ENCODE measurements at places on chromosomes 11 and 22.

DNA sequence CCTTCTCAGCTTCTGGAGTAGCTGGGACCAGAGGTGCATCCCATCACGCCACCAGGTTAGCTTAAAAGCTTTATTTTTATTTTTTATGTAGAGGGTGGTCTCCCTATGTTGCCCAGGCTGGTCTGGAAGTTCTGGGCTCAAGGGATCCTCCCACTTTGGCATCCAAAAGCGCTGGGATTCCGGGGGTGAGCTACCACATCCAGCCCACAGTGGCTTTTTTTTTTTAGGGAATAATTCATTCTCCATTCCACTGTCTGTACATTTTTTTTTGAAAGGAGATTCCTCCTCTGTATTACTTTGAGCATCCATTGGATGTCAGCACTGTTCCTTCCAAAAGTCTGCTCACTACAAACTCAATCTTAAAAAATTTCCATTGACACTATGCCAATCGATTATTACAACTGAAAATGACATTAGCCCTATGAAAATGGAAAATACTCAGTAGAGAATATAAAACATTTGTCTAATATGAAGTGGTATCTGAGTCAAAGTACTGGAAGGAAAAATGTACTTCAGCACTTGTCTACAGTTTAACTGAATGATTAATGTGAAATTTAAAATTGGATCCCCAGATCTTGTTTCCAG, 1.3 kb upstream of the LPXN start:
- DNase-seq = no peak

DNA sequence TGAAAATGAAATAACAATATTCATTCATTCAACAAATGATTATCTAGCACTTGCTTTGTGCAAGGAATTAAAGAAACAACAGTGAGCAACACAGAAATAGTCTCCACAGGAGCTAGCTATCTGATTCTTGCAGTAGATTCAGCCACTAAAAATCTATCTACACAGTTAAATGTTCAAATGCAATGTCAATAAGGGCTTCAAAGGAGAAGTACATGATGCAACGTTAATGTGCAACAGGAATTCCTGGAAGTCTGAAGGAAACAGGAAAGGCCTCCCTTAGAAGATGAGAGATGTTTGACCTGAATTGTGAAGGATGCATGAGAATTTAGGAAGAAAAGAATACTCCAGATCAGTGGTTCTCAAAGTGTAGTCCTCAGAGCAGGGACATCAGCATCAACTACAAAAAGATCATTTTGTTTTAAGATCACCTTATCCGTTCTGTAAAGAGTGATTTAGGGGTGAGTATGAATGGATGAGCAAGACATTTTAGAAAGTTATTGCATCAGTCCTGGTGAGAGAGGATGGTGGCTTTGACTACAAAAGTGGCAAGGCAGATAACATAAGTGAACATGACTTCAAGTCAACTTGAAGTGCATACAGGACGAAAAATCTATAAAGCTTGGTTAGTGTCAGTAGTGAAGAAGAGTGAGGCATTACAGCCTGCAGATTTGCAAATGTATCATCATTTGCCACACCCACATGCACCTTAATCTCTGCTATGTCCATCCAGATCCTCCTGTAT, 96.0 kb downstream of the ETS1 start:
- DNase-seq = no peak

- no peak for DNase-seq
Observed at GRCh38 chr11:66133216-66133775, 63.2 kb downstream of the PACS1 start.

GRCh38 chr22:41963453-41964111, 5.7 kb upstream of the SEPTIN3 start:
- DNase-seq = no peak

DNA sequence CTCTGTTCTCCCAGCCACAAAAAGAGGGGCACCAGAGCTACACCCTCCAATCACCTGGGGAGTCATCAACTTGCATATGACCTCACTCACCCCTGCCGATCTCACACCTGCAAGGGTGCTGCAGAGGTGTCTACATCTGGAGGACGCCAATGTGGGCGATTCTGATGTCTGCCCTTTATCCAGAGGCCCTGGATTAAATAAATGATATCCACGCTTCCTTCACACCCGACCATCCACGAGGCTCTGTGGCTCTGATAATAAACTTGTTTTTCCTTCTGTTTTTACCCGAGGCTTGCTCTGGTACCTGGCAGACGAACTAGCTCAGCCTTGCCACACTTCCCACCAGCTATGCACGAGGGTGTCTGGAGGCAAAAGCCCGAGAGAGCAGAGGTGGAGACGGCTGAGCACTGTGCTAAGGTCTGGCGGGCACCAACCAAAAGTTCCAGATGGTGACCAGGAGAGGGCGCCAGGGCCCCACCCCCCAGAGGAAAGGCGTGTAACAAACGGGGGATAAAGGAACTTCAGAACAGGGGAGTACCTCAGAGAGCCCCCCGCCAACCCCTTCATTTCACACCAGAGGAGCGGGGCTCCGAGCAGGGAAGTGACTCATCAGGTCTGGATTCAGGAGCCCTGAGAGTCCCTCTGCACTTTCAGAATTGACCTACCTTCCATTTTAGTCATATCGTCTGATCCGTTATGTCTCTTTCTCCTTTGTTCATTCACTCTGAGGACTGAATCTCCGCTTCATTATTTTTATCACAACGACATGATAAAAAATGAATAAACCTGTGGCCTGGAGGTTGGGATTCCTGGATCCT, 13.5 kb downstream of the SCN3B start:
- DNase-seq = peak; percentile 31

GRCh38 chr11:79076526-79077115, 364.2 kb downstream of the TENM4 start:
- DNase-seq = no peak

GRCh38 chr11:8905528-8906165, 5.3 kb upstream of the AKIP1 start:
- no peak for DNase-seq

GRCh38 chr11:47946682-47947559, 33.4 kb upstream of the PTPRJ start:
- no peak for DNase-seq

GRCh38 chr22:22712666-22713365, 68.4 kb downstream of the GGTLC2 start:
- DNase-seq = no peak

DNA sequence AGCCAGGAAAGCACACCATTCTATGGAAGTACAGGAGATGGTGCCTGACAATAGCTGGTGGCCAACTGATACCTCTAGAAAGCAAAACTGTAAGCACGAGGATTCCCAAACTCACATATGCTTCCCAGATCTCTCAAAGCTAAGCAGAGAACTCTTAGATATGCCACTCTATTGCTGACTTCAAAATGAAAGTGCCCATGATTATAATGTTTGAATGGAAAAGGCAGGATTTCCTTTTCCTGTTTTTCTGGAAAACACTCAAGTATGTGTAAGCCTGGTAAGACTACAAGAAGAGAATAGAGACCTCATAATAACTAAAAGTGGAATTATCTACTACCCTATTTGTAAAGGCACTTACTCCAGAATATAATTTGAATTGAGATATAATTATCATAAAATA, 2.6 kb upstream of the CARD18 start:
- no peak for DNase-seq

DNA sequence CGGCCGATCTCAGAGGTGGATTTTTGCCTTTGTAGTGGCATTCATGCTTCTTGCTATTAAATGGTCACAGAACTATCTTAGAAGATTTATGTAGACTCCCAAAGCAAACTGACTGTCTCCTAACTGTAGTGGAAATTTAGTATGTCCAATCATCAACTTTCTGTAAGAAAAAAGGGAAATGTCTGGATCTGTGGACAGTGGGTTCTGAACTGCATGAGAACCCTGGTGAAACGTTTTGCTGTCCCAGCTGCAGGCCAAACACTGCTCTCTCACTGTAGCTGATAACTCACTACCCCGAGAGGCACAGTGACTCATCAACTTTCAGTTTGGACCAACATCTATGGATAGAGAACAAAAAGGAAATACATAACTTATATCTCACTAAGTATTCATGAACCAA, 387.1 kb downstream of the SOX6 start:
- no peak for DNase-seq

DNA sequence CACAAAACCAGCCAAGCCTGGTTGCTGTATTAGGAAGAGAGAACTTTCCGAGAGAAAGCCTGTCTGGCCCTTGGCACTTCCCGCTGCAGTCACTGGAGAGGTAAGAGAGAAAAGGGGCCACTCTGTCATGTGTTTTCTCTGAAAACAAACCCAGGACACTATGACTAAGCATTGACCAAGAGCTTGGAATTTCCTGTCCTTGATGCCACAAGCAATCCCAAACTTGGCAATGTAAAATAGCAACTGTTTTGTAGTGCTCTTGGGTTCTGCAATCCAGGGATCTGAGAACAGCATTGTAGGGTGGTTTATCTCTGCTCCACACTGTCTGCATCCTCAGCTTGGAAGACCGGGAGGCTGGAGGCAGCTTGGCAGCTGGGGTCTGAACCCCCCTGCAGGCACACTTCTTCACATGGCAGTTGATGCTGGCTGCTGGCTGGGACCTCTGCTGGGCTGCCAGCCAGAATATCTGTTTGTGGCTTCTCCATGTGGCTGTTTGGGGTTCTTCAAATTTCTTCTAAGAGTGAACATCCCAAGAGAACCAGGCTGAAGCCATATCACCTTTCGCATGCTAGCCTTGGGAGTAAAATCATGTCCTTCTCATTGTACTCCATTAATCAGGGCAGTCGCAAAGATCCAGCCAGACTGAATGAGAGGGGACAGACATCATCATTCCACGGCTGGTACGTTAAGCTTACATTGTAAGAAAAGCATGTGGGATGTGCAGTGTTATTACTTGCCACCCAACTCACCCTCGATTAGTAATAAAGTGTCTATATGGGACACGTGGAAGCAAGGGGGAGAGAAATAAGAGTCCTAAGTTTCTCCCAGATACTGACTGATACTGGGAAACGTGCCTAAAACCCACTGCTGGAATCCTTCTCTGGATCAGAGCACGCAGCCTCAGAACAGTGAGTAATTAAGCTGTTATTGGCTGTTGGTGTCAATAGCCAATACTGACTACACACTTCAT, 537.4 kb upstream of the B3GAT1 start:
- DNase-seq = no peak

DNA sequence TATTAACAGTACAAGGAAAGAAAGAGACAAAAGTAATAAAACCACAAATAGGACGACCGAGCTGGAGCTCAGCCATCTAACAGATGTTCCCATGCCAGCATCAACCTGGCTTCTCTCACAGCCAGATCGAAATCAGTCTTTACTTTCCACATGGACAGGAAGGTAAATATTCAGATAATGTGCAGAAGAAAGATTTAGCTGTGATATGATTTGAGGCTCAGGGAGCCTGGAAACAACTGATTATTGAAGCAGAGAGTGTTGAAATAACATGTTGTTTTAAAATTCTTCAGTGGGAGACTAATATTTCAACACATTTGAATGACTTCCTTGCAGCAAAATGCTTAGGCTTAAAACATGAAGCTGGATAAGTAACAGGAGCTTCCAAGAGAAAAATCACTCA, 546.8 kb downstream of the ETS1 start:
- no peak for DNase-seq

DNA sequence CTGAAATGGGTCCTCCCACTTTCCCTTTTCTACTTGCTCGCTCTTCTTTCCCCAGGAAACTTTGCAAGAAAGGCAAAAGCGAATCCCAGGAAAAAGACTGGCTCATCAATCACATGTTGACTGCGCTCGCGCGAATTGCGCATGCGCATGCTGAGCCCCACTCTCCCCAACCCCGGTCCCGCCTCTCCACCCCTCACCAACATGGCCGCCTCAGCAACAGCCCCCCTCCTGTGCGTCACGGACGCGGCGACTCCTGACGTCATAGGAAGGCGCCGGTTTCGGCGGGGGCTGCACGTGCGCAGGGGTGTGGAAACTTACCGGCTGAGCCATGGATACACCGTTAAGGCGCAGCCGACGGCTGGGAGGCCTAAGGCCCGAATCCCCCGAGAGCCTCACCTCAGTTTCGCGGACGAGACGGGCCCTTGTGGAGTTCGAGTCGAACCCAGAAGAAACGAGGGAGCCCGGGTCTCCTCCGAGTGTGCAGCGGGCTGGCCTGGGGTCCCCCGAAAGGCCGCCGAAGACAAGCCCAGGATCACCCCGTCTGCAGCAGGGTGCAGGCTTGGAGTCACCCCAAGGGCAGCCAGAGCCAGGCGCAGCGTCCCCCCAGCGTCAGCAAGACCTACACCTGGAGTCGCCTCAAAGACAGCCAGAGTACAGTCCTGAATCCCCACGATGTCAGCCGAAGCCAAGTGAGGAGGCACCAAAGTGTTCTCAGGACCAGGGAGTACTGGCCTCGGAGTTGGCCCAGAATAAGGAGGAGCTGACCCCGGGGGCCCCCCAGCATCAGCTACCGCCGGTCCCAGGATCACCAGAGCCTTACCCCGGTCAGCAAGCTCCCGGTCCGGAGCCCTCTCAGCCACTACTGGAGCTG, at the start of gene CCDC86:
Gene CCDC86 (plus strand): TSS at position 317 of the 871 bp plus-strand sequence. CDS start 12 bp downstream, at position 329.
- peak; percentile 96 for DNase-seq

GRCh38 chr11:43222215-43222614, 89.6 kb upstream of the API5 start:
- no peak for DNase-seq

GRCh38 chr22:47091246-47091651, 328.8 kb downstream of the TBC1D22A start:
- no peak for DNase-seq

GRCh38 chr11:106246495-106246894, 169.0 kb downstream of the AASDHPPT start:
- DNase-seq = no peak

DNA sequence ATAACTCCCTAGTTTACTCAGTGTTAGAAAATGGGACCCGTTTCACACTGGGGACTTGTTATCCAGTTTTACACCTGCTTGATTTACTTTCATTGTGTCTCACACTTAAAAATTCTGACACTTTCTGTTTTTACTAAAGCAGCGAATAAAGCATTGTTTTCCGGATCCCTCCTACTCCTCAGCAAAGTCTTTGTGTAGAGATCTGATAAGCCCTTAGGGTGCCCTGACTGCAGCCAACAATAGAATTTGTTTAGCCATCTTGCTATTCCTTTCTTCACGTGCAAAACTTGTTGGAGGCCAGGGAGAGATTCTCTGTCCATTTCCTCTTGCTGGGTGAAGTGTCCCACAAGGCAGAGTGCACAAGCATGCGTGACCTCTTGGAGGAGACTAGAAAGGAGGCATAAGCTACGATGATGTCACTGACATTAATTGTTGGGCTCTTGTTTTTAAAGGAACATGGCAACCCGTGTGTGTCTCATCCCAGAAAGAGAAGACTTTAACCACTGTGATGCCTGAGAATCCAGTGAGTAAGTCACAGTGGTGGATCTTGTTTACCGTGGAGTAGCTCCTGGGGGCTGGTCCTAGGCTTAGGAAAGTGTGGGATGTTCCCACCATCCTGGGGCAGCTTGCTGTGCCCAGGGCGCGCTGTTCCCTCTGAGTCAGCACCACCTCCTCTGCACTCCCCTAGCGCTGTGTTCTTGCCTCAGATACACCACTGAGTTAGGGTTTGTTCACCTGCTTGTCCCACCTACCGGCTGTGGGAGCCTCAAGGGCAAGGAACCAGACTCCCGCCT, 27.7 kb downstream of the MICAL2 start:
- DNase-seq = no peak

Measured in stimulated activated CD4-positive, alpha-beta T cell treated with anti-CD3 and anti-CD28 coated beads, Interleukin-15, amount 100 ng/mL, for 1 hour (primary cell).